ENCODE measurements at places on chromosomes 4 and X. TPM values are rescaled to one million over a fixed set of nuclear protein-coding genes. Genes with fewer than 3 reads are reported as not detected.
A peak's percentile ranks its signal among the peaks of the same experiment; 100 is the strongest.

GRCh38 chr4:182343453-182343852 is 100.3 kb downstream of the TENM3 start:
- no peak for DNase-seq

The ADH1A gene
- total RNA-seq = 0.27 TPM

GRCh38 chr4:147071209-147071740 is 125.6 kb upstream of the TTC29 start:
- no peak for DNase-seq

The APELA gene
- total RNA-seq = not detected

GRCh38 chrX:41721590-41721989 is 2.4 kb upstream of the GPR82 start:
- no peak for DNase-seq

The NUP62CL gene
- total RNA-seq = not detected

DNA sequence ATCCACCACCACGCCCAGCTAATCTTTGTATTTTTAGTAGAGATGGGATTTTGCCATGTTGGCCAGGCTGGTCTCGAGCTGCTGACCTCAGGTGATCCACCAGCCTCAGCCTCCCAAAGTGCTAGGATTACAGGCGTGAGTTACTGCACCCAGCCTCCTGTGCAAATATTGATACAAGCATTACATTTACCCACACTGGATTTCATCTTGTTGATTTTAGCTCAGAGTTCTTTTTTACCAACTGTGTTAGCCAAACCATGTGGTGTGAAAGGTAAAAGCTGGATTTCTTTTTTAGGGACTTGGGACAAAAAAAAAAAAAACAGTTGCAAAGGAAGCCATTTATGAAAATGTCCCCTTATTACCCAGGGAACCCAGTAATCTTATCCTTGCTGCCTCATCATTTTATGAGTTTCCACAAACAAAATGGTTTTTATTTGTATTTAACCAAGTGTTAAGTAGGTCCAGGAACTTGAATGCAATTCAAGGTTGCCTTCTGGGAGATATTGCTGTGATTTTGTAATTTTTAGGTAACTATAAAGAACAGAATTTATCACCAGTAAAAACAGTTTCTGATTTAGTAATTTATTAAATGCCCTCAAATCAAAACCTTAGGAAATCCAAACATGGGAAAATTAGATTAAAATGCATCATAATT is 202.5 kb downstream of the PALLD start:
- no peak for DNase-seq

GRCh38 chrX:133838761-133839676 is 146.4 kb downstream of the GPC3 start:
- peak; percentile 32 for DNase-seq

GRCh38 chrX:130109429-130110378 is 593 bp downstream of the ELF4 start:
- DNase-seq = peak; percentile 54

DNA sequence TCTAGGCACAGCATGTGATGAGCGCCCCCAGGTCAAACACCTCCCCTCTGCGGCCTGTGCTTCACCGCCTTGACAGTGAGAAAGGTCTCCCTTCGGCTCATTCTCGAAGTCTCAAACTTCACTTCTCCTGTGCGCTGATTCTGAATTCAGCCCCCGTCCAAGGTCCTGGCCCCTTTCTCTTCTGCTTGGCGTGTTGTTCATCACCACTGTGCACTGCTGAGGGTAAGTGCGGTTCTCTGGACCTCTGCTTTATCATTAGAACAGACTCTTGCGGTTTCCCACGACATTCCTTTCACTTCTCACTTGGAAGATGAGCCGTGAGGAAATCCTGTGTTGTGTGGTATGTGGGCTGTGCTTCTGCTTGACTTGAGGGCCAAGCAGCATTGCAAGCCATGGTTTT is 11.9 kb downstream of the HTT-AS start:
- peak; percentile 37 for DNase-seq

The DHX15 gene
- 141 TPM for total RNA-seq

- DNase-seq = peak; percentile 67
Observed at GRCh38 chr4:54005475-54005874, 58.9 kb downstream of the CHIC2 start.

DNA sequence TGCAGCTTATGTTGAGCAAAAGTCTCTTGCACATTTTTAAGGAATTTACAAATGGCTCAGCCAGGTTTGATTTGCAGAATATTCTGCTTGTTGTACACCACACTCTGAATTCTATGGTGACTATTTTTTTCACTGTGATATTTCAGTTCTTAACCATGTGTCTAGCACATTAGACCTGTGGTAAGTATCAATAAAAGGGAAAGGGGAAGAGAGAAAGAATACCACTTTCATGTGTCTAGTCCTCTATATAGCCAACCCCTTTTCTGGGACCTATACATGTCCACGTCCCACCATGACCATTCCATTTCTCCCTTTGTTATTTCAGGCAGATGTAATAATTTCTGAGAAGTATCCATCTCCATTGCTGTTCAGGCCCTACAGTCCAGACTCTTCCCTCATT is 121.3 kb upstream of the PNPLA4 start:
- no peak for DNase-seq

The ANOS1 gene
- total RNA-seq = 7.5 TPM

- DNase-seq = peak; percentile 32
Observed at GRCh38 chr4:22031423-22031822, 82.9 kb upstream of the KCNIP4 start.

DNA sequence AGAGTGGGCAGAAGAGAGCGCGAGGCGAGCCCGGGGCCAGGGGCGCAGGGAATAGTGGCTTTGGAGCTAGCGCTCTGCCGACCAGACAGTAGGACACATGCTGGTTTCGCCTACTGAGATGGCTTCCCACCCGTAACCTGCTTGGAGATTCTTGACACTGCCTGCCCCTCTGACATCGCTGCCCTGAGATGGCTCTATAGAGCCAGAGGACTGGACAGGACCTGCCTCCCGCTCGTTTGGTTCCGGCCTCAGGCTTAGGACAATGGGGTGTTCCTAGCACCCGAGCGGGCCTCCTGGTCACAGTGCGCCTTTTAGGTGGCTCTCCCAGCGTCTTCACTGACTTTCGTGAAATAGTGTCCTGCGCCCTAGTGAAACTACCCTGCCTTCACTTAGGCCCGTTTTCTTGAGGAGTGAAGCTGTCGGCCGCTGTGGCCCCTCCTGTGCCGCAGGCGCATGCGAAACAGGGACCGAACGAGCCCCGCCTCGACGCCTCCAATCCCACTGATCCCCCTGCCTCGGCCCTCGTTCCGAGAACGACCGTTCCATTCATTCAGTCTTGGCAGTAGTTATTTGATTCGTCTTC is 608 bp downstream of the TAF1 start:
- DNase-seq = peak; percentile 22

DNA sequence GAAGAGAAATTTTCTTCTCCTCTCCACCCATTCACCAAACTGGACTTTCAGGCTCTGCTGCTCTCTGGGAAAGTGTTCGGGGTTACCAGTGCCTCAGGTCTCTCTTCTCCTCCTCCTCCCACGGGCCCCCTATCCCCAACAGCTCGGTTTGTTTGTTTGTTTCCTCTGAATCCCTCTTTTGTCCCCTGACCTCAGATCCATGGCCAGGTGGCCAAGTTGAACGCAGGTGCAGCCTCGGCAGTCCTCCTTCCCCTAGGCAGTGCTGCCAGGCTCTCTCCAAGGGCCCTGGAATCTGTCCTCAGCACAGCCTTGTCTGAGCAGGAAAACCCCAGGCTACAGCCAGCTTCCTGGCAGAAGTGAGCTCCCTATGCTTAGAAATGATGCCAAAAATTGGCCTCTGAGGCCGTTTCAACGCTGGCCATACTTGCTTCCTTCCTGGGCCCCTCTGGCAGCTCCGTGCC is 60.0 kb downstream of the FHDC1 start:
- DNase-seq = no peak

GRCh38 chr4:38192516-38192915 is 232.3 kb downstream of the PTTG2 start:
- no peak for DNase-seq

DNA sequence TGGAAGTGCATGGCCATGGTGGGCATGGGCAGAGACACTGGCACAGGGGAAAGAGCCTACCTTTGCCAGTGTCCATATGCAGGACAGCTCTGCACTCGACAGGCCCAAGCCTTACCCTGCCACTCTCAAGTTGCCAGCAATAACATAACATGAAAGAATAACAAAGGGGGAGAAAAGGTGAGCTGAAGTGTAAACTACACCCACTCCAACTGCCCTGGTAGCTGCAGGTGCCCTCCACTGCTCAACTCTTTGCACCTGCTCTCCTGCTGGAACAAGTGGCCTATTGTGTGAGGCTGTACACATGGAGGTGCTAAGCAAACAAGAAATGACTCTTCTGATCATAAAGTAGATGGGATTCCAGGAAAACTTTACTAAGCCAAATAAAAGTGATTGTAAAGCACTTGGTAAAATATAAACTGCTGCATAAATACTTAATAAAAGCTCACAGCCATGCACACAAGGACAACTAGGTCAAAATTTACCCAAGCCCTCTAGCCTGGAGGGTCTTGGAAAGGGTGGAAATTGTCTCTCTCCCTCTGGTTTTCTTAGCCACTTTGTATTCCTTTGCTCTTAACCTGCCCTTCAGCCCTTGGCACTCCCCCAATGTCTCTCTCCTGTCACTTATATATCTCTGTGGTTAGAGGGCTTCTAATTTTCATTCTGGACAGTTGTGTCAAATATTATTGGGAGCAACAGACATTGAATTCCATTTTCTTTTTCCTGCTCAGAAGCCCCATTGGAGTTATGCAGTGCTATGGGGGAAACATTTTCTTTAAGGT is 261.2 kb upstream of the GPC4 start:
- DNase-seq = no peak
